Daoy (cell line): ENCODE measurements at places on chromosomes 6 and 20.
A peak's percentile ranks its signal among the peaks of the same experiment; 100 is the strongest.

- DNase-seq = peak; percentile 39
Measured at GRCh38 chr20:61445741-61446140, 193.7 kb downstream of the CDH4 start.

DNA sequence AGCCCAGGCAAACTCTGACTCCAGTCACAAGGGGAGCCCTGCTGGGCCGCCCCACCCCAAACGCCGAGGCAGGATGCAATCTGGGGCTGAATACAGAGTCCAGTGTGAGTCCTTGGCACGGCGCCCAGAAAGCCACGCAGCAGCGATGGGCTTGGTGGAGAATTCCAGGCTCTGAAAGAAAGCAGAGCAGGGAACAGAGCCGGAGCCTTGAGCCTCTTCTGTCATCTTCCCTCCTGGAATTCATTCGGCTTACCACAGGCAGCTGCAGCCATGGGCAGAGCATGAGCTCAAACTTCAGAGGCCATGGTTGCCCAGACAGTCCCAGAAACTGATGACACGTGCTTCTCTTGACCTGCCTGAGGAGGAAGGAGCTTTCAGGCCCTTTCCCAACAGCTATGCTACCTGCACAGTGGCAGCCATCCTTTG, 441.1 kb upstream of the JARID2 start:
- DNase-seq = peak; percentile 77

DNA sequence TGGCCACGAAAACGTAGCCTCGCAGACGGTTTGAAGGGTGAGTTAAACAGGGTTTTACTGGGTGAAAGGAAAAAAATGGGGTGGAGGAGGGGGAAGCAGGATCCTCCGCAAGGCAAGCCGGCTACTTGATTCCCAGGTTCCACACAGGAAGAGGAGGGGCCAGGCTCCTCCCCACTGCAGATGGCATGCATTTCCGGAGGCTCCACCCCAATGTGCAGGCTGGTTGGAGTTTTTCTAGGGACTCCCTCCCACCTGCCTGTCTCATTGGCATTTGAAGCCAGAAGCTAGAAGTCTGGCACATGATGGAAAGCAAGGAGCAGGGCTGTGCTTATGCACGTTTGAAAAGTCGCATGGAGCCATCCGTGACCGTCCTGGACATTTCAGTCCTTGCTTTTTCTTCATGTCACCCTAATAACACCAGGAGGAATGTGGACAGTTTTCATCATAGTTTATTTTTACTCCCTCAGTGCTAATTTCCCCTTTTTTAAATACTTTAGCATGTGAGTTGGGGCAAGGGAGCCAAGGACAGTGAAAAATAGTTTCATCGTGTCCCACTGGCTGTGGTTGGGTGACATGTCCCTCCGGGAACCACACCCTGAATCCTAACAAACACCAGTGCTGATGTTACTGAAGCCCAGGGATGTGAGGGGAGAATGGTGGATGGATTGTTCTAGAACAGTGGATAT, 100.1 kb upstream of the INSM1 start:
- peak; percentile 65 for DNase-seq

GRCh38 chr20:51600016-51600420, 57.5 kb upstream of the NFATC2 start:
- no peak for DNase-seq

DNA sequence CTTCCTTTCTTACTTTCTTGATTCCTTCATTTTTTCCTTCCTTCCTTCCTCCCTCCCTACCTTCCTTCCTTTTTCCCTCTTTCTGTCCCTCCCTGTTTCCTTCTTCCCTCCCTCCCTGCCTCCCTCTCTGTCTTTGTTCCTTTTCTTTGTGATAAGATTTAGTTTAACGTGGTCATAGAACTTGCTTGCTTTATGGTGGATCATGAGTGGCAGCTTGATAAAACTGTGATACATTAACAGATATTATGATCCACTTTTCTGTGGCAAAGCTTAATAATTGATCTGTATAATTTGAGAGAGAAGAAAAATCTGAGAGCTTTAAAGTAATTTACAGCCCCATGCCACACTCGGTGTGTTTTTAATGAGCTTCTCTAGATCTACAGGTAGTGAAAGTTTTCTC, 280.5 kb downstream of the RNF144B start:
- DNase-seq = no peak

GRCh38 chr6:13331516-13332348, 3.4 kb upstream of the TBC1D7 start:
- DNase-seq = no peak

- no peak for DNase-seq
Measured at GRCh38 chr6:94673251-94673650, 904.1 kb upstream of the MANEA start.

DNA sequence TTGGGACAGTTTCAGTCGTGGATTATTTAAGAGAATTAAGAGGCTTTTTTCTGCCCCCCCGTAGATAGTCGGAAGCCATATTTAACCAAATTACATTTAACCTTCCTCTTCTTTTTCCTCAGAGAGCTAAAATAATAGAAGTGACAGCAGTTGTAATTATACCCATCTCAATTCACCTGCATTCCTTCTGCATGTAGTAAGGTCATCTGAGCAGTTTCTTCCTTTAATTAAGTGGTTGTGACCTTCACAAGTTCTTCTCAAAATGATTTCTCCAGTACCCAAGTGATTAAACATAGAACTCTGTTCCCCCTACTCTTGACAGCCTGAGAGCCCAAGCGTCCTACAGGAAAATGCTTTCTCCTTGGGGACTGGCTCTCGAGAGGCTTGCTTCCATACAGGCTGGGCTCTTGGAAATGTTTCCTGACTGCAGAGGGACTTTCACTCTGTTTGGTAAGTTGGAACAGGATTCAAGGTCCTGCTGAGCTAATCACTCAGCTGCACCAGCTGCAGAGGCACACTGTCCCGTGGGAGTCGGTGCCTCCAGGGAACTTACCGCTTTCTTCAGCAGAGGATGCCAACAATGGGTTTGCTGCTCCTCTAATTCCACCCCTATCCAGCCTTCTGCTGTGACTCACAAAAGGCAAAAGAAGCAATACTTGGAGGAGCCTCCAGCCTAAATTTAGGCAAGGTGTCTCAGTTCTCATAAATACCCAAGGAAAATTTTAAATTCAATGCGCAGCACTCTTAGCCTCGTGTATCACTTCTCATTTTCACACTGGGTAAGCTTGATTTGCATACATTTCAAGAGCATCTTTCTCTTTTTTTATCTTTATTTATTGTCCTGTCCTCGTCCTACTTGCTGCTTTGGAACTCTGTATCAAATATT, 414.9 kb downstream of the KIF16B start:
- no peak for DNase-seq

- peak; percentile 23 for DNase-seq
Measured at GRCh38 chr6:18501663-18502013, 114.5 kb downstream of the RNF144B start.

- DNase-seq = no peak
Measured at GRCh38 chr6:130517444-130517931, 151.7 kb downstream of the TMEM200A start.

DNA sequence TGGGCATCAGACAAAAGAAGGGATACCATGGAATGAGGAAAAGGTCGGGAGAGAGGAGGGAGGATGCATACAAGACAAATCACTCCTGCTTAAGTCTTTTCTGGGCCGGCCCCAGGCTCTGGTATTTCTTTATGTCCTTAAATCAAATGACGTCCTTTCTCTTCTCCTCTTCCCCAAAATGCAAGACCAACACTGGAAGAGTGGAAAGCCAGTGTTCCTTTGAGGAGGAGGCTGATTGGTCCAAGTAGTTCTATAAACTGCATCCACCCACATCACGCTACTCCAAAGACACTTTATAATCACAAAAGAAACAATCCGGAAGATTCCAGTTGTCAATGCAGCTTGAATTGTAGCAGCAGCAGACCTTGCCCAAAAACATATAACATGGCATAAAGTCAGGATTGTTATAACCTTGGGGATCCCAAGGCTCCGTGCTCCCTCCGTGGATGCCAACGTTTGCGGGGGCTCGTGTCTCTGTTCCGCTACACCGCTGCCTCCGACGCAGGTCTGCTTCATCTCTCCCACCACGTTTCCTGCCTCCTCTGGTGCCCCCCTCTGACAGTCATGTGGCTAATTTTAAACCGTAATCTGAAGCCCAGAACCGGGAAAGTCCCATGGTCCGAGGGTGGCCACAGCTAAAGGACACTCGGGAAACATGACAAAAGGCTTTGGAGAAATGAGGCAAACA, 47.1 kb downstream of the MCUR1 start:
- DNase-seq = peak; percentile 53

DNA sequence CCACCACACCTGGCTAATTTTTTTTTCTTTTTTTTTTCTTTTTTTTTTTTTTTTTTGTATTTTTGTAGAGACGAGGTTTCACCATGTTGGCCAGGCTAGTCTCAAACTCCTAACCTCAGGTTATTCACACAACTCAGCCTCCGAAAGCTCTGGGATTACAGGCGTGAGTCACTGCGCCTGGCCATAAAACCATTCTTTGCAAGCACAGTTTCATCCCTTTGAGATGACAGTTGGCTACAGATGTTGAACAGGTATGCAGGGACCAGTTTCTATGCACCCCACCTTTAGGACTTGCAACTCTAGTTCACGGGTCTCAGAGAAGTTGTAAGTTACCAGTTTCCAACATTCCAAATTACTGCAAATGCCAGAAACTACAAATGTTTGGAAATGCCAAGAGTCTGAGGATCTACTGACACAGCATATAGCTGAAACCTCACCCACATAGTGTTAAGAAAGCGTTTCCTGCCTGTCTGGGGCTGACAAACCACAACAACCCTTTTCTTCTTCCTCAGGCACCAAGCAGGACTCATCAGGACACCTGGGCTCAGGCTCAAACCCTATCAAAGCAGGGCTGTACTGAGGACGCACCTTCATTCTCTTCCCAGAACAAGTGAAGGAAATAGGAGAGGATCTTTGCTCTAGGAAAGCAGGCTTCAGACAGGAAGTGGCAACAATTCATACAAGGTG, 22.9 kb downstream of the ARHGAP18 start:
- DNase-seq = peak; percentile 54

DNA sequence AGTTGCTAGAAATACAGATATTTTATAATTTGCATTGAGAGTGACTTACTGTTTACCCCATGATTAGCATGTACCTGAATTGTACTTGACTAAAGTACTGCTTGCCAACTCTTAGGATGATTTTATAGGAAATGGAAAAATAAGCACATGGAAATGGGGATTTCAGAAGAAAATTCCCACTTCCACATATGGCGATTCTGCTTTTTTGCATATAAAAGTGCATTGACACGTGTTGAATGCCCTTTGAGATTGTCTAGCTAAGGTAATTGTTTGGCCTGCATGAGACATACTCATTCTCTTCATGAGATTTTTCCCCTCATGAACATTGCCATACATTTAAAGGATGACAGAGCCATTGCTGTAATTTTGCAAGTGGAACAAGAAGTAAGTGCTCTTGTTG, 10.1 kb downstream of the TAB2 start:
- no peak for DNase-seq

DNA sequence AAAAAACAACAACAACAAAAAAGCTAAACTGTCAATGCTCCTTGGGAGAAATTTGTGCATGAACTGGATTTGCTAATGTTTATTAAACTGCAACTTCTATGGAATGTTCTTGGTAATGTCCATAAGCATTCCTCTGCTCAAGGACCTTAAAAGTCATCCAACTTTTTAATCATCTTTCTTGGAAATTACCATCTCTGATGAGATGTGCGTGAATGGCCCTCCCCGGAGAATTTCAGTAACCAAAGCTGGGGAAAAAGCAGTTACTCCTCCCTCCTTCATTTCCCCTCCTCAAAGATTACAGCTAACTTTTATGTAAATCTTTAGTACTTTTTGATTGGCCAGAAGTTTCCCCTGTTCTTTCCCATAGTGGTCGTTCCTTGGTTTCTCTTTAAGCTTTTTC, 5.2 kb downstream of the TBCC start:
- no peak for DNase-seq

DNA sequence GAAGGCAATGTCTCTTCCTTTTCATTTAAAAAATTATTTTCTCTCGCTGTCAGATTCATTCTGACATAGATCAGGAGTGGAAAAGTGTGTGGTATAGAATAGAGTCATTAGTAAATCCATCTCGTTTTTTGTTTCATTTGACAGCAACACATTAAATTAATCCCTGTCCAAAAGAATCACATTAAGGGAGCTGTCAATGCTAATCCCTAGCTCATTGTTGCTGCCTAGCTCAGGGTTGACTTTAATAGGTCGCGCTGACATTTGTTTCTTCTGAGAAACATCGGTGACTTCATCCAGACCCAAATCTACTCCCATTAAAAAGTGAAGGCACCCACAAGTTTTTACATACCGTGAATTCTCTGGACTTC, 25.4 kb upstream of the MAP3K7 start:
- no peak for DNase-seq

DNA sequence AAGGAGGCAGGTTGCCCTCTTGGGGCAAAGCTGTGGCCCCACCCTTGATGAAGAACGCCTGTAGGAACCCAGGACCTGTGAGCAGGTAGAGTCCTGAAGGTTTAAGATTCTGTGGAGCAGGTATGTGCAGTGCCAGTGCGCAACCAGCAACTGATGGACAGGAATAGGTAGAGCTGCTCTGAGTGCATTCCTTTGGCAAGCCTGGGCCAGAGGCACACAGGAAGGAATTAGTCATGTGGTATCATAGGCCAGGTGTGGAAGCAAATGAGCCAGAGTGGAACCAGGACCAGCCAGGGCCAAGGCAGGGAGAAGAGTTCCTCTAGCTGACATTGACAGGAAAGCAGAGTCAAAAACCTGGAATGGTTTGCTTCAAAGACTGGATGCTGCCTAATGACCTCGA, 1.4 kb upstream of the KHDC1 start:
- DNase-seq = no peak

DNA sequence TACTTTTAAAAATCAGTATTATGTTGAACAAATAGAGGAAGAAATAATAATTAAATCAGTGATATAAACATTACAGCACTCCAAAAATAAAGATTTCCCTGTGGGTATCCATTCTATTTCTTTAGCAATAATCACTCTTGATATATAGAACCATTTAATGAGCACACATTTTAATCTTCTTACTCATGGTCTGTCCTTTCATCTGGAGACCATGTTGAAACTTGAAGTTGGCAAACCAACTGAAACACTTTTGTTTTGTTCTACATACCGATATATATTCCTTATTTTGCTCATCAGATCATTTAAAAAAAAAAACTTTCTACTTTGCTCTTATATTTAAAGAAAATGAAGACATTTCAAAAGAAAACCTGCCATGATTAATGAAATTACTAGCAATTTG, 13.4 kb downstream of the C6orf58 start:
- DNase-seq = no peak

DNA sequence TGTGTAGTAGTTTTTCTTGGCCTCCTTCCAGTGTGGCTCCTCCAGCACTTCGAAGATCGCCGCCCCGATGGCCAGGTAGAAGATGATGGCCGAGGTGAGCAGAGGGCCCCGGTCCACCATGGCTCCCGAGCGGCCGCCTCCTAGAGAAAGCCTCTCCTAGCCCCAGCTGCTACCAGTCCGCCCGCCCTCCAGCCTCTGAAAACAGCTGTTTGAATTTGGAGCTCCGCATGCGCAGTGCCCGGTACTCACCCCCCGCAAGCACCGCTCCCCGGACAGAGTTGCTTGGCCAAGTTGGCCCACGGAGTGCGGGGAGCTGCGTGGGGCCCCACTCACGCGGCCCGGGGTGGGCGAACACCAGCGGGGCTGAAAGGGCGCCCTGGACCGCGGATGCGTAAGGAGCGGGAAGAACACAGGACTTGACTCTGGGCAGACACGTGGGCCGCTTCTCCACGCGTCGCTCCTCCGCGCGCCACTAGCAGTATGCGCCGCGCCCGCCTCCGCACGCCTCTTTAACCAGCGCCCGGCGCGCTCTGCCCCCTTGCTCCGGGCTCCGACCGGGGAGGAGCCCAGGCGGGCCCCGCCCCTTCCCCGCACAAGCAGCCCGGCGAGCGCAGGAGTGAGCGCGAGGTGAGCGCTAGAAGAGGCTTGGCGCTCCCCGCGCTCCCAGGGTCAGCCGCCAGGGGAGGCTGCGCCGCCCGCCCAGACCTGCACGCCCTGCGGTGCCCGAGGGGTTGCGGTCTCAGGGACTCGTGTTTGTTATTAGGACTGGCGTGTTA, at the start of gene KCNK5:
KCNK5 (minus strand) TSS at position 484 of the 776 bp plus-strand sequence; CDS start at position 120, 364 bp downstream.
- DNase-seq = peak; percentile 90
